ENCODE measurements at places on chromosomes 11 and 22. TPM values are rescaled to one million over a fixed set of nuclear protein-coding genes. Genes with fewer than 3 reads are reported as not detected.

The SYT12 gene
- 0.44 TPM for total RNA-seq

DNA sequence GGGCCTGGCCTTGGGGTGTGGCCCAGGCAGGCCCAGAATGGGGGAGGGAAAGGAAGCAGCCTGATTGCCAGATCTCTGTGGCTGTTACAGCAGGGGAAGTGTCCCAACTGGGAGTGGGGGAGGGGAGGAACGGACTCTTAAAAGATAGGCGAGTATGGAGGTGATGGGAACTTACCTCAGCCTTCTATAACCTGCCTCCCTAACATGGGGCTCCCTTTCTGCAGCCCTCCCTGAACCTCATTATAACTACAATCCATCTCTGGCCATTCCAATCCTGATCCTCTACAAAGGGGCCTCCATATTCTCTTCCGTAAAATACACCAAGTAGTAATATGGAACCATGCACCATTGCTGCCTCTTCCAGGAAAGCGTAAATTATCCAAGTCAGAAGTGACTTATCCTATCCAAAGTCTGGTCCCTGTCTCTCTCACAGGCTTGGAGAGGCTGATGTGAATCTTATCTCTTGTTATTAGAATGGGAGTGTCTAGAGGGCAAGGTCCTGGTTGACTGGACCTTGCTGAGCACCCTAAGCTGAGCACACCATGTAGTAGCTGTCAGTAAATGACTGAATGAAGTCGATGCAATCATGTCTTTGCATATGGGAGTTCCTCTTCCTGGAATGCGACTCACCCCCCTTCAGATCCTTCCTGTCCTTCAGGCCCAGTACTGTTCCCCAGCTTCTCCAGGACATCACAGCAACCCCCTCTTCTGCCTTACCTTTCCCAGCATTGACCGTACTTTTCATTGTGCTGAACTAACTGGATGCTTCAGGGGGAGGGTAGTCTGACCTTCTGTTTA is 5.9 kb downstream of the RHOG start:
- no peak for DNase-seq

- no peak for DNase-seq
These were observed 5.6 kb downstream of the INPPL1 start for GRCh38 chr11:72229925-72230763.

DNA sequence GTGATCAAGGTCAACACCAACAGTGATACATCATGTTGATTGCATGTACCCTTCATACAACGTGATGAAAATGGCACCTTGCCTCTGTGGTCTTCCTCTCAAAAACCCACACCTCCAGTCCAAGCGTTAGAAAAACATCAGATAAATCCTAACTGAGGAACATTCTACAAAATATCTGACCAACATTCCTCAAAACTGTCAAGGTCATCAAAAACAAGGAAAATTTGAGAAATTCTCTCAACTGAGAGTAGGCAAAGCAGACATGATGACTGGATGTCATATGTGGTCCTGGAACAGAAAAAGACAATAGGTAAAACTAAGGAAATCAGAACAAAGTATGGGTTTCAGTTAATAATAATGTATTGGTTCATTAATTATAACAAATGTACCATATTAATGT is 64.0 kb upstream of the POU2AF1 start:
- no peak for DNase-seq

GRCh38 chr11:118202599-118203422 is 22.0 kb downstream of the JAML start:
- DNase-seq = no peak

DNA sequence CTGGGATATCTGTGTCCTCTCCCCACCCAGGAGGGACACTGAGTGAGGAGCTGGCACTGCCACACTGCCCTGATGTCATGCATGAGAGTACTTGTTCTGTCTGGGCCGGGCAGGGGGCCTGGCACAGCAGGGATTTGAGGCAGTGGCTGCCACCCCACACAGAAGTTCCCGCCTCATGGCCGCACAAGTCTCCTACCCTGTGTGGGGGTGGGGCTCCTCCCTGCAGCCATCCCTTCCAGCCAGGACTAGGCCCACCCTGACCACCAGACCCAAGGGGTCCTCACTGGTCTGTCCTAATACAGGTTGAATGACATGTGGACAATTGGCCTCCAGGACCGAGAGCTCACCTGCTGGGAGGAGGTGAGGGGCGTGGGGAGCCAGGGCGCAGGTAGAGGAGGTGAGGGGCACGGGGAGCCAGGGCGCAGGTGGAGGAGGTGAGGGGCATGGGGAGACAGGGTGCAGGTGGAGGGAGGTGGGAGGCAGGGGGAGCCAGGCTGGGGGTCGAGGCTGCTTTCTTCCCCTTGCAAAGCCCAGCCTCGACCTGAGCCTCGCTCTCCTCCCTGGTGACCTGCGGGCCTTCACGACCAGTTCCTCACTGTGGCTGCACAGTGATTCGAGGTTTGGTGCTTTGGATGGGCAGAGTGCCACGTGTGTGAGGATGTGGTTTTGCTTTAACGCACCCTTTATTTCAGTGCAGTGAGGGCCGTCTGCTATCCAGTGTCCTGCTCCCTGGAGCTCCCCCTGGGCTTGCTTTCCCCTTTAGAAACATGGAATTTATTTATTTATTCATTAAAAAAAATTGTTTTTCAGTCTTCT is 7.4 kb downstream of the LZTR1 start:
- no peak for DNase-seq

- no peak for DNase-seq
These were observed 17.1 kb upstream of the DGKZ start for GRCh38 chr11:46330154-46330553.

GRCh38 chr11:70381350-70381749 is 17.0 kb upstream of the CTTN start:
- DNase-seq = no peak

- DNase-seq = no peak
These were observed 1350.2 kb upstream of the RAG2 start for GRCh38 chr11:37948258-37948657.

The NCAM1 gene
- total RNA-seq = 76.7 TPM

DNA sequence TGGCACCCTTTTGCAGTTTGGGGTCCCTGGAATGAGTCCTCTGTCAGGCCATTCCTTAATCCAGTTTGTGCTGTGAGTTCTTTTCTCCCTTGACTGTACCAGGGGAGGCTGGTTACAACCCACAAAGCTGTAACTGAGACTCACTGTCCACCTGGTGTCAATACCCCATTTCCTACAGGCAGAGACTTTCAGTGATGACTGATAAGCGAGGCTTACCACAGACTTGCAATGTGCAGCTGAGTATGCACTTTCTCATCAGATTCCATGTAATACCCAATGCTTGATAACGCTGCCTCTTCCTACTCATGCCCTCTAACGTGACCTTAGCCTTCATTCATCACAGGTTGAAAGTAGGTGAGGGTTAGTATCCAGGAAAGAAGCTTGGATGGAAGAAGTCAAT is 120.1 kb downstream of the INSC start:
- no peak for DNase-seq

- no peak for DNase-seq
These were observed 48.4 kb downstream of the FAM118A start for GRCh38 chr22:45358127-45358526.

DNA sequence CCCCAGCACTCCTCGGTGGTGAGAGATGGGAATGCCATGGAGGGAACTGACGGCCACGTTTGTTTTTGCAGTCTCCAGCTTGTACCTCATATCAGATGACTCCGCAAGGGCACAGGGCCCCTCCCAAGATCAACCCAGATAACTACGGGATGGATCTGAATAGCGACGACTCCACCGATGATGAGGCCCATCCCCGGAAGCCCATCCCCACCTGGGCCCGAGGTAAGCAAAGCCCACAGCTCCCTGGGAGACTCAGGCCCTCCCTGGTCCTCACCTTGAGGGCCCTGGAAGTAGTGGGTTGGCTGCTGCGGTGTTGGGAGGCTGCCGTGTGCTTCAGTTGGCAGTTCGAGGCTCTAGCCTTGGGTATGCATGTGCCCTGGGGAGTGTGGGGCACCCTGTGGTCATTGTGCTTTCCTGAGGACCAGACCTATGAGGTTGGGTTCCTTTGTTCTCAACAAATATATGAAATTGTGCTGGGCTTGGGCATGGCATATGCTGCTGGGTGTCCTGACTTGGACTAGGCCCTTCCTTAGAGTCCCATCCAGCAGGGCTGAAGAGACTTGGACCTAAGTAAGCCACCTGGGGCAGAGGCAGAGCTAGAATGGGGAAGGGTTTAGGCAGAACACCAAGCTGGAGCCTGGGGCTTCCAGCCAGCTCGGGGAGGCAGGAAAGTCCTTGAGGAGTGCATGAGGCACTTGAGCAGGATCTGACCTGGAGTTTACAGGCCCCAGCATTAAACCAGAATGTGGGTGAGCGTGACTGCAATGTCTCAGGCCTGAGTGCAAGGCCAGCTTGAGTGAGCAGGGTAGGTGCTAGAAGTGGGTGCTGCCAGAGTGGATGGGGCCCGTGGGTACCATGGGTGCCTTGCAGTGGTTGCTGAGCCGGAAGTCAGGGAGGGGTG is 26.4 kb downstream of the INCENP start:
- DNase-seq = no peak

The FAT3 gene
- 39.2 TPM for total RNA-seq

DNA sequence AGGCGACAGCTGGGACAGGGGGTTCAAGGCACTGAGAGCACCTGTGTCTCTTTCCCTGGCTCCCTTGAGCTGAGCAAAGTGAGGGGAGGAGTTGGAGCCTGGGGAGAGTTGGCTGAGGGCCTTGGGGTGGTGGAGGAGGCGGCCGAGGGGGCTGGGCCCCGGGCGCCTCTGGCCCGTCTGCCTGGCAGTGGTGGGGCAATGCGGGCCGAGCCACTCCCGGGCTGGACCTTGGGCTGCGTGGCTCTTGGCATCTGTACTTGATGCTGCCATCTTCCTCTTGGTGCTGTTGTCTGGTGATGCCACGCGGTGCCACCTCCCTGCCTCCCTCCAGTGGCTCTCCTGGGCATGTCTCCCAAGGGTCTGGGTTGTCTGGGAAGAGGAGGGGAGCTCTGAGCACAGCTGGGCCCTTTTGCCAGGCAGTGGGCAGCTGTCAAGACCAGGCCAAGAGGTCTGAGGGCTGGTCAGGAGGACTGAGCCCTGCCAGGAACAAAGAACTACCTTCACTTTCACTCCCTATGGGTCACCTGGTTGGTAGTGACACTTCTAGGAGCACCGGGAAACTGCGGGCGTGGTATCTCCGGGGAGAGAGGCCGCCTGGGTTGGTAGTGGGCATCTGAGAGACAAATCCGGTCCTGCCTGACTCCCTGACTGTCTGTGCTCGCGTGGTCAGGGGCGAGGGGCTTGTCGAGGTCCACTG is 1.3 kb downstream of the GRIK4 start:
- DNase-seq = no peak

The MYO7A gene
- total RNA-seq = 2.1 TPM

The DAGLA gene
- total RNA-seq = 21.0 TPM

- no peak for DNase-seq
These were observed 336.8 kb upstream of the NCAM1 start for GRCh38 chr11:112624431-112624830.

The SCUBE2 gene
- 7.5 TPM for total RNA-seq

The IGF2 gene
- 20.1 TPM for total RNA-seq

GRCh38 chr11:36427079-36427478 is 83.0 kb downstream of the TRAF6 start:
- no peak for DNase-seq

The GAL3ST1 gene
- total RNA-seq = 8.8 TPM

The BBOX1 gene
- not detected for total RNA-seq
